Cardiac septum (tissue), 1 donor: ENCODE measurements at places on chromosomes 4 and X.

DNA sequence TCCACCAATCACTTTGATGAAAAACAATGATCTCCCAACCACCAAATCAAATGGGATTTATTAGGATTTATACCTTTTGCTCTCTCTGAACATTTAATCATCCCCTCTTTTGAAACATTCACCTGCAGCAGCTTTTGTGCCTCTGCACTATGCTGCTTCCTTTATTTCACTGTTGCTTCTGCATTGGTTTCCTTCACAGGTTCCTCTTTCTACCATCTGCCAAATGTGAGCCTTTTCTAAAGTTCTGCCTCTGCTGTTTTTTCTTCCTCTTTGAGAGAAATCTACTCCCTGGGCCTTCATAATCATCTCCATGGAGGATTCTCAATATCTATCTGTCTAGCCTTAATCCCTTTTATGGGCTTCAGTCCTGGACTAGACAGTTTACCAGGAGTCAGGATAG, 24.7 kb downstream of the CUL4B start:
- no peak for DNase-seq

DNA sequence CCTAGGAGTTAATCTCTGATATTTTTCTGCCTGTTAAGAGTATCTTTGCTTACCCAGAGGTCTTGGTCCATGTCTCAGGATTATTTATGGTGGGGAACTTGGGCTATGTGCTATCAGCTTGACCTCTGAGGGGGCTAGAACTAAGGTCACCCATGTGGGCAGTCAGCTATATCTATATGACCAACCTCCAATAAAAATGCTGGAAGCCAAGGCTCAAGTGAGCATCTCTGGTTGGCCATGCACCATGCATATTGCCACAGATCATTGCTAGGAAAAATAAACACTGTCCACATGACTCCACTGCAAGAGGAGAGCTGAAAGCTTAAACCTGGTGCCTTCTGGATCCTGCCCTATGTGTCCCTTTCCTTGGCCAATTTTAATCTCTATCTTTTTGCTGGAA, 196.5 kb upstream of the SLC7A11 start:
- no peak for DNase-seq

DNA sequence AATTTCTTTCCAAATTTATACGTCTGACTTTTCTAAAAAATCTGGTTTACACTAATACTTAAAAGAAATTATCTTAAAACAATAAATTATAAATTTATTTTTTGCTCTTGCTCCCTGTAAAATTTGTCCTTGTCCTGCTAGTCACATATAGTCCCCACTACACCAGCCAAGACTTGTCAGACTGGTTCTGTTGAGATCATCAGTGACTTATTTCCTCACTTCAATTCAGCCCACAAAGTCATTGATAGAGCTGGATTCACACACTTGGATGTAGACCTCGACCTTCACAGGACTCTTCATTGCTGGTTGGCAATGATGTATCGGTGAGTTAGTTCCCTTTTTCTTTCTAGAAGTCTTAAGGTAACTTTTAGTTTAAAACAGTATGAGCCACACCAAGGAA, at the start of gene TMPRSS11E:
TSS of gene TMPRSS11E (plus strand) at position 263 of the 400 bp plus-strand sequence. CDS start at position 313, 50 bp downstream.
- no peak for DNase-seq

DNA sequence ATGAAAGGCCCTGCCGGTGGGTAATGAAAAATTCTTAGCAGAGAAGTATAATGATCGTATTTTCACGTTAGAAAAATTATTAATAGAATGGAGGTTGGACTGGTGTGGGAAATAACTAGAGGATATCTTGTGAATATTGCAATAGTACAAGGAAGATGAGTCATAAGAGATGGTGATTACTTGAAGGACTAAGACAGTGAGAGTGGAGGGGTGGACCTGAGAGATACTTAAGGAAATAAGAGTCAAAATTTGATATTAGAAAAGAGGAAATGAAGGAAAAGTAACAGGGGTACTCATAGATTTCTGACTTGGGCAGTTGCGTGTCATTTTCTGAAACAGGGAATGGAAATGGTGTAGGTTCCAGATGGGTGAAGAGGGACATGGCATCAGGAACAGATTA, 1.7 kb upstream of the USP53 start:
- DNase-seq, result no peak

GRCh38 chrX:40987413-40987812, 97.8 kb upstream of the USP9X start:
- DNase-seq, result no peak

- DNase-seq, result no peak
Observed at GRCh38 chr4:37685161-37685822, 884 bp downstream of the RELL1 start.

DNA sequence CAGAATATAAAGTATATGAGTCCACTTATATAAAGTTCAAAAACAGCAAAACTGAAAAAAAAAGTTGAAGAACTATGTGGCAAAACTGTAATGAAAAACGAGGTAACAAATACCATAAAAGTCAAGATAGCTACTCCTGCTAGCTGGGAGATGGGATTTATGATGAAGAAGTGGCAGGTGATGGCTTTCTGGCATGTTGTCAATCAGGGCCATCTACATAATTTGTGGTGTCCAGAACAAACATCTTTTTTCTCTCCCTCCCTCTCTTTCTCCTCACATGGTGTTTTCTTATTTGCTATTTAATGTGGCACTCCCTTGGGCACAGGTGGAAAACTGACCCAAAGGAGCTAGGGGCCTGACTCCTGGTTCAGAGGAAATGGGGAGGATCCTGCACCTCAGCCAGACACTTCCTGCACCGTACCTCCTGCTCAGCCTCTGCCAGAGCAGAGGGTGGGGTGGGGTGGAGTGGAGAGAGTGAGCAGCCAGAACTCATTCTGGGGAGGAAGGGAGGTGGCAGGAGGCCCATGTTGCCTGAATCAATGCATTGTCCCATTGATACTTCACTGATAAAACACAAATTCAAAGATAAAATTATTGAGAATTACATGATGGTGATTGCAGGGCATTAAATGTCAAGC, 5.3 kb upstream of the SAP30 start:
- DNase-seq, result no peak

GRCh38 chr4:61995717-61996340, 795.7 kb downstream of the ADGRL3 start:
- no peak for DNase-seq

DNA sequence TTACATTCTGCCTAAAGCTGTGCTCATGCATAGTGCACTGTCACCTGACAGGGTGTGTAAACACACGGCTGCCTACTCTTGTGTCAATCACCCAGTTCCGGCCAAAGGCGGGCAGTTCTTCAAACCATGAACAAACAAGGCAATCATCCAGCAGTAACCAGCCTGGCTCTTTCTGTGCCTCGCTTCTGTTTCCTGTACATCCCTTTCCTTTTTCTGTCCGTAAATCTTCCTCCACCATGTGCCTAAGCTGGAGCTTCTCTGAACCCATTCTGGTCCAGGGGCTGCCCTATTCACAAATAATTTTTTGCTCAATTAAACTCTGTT, 60.8 kb upstream of the CBR4 start:
- no peak for DNase-seq

GRCh38 chrX:71998836-71999509, 88.3 kb downstream of the NHSL2 start:
- DNase-seq, result no peak

DNA sequence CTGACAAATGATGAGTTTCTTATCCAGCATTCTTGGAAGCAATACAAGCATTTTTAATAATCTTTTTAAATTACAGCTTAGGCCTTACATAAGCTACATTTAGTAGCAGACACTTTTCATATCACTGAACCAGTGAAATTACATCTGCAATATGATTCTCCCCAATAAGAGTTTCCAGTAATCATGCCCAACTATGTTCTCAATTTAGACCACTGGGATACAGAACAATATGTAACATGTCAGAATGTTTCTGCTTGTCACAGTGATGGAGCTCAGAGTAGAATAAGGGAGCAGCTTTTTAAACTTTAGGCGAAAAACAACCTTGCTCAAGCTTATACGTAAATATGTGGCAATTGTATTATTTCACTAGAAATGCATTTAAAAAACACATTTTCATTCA, 1132.2 kb downstream of the FAT4 start:
- DNase-seq, result no peak

DNA sequence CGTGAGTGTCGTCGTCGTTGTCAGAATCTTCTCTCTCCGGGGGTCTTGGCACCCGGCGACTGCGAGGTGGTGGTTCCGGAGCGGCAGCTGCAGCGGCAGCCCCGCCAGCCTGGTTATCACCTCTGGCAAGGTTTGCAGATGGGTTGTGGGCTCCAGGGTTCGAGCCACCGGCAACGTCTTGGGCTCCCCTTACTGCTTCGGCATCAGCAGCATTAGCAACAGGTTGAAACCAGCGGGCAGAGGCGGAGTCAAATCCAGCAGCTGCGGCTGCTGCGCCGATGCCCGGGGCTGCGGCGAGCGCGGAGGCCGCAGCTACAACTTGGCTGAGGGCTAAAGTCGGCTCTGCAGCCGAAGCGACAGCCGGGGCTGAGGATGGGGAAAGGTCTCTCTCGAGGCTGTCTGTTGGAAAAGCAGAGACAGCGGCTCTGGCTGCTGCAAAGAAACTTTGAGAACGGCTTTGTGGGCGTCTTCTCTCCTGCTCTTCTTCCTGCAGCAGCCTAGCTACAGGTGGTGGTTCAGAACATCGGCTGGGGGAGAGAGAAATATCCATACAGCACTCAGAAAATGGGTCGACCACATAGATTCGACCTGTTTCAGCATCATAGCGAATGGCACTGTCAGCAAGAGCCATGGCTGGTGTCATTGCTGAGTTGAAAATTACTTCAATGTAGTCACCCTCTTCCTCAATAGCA, 3.6 kb downstream of the IRS4 start:
- no peak for DNase-seq

- no peak for DNase-seq
Observed at GRCh38 chr4:109053257-109053656, 249.2 kb downstream of the COL25A1 start.

GRCh38 chr4:107719207-107719921, 670 bp downstream of the PAPSS1 start:
- no peak for DNase-seq

DNA sequence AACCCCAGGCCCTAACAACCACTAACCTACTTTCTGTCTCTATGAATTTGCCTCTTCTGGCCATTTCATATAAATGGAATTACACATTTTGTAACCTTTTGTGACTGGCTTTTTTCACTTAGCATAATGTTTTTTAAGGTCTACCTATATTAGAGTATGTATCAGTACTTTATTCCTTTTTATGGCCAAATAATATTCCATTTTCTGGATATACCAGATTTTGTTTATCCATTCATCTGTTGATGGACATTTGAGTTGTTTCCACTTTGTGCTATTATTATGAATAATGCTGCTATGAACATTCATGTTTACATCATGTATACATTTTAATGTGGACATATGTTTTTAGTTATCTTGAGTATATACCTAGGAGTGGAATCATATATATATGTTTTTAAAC, 35.5 kb downstream of the REPS2 start:
- no peak for DNase-seq

DNA sequence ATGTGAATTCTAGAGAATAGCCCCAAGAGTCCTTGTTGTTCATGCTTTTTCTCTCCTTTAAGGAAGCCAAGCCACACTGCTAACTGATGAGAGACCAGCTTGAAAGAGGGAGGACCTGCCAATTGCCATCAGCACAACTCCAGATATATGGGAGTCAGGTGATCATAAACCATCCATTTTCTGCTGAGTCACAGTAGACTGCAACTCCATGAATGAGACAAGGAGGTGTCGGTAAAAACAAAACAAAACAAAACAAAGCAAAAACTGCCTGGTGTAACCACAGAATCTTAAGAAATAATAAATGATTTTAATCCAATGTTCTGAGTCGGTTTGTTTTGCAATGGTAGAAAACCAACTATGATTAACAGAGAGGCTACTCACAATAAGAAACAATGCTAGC, 837.3 kb downstream of the PCDH7 start:
- no peak for DNase-seq

GRCh38 chr4:38368613-38369012, 295.4 kb upstream of the KLF3 start:
- no peak for DNase-seq

- DNase-seq, result no peak
Observed at GRCh38 chr4:107682306-107682705, 37.7 kb downstream of the PAPSS1 start.

- peak; percentile 70 for DNase-seq
Observed at GRCh38 chr4:1604706-1605205, 79.4 kb downstream of the FAM53A start.

DNA sequence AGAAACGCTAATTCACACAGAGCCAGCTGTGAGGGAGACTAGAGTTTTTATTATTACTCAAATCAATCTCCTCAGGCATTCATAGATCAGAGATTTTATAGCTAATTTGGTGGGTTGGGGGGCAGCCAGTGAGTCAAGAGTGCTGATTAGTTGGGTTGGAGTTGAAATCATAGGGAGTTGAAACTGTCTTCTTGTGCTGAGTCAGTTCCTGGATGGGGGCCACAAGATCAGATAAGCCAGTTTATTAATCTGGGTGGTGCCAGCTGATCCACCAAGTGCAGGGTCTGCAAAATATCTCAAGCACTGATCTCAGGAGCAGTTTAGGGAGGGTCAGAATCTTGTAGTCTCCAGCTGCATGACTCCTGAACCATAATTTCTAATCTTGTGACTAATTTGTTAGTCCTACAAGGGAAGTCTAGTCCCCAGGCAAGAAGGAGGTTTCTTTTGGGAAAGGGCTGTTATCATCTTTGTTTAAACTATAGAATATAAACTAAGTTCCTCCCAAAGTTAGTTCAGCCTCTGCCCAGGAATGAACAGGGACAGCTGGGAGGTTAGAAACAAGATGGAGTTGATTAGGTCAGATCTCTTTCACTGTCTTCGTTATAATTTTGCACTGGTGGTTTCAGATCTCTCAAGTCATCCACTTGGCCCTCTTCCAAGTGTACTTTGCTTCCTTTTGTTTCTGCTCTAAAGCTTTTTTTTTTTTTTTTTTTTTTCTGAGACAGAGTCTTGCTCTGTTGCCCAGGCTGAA, 5.4 kb upstream of the NAA11 start:
- no peak for DNase-seq

GRCh38 chr4:92333016-92333415, 29.2 kb downstream of the GRID2 start:
- DNase-seq, result no peak

DNA sequence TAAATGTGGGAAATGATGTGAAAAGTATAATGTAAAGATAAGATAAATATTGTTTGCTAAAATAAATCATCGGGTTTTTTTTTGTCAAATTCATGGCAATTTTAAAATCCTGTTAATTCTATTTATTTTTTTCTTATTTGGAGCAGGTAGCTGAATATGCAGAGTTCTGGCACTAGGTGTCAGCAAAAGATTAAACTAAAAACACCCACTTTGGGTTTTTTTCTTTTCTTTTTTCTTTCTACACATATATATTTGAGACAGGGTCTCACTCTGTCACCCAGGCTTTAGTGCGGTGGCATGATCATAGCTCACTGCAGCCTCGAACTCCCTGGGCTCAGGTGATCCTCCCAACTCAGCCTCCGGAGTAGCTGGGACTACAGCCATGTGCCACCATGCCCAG, 6.9 kb upstream of the RAP2C start:
- DNase-seq, result no peak

DNA sequence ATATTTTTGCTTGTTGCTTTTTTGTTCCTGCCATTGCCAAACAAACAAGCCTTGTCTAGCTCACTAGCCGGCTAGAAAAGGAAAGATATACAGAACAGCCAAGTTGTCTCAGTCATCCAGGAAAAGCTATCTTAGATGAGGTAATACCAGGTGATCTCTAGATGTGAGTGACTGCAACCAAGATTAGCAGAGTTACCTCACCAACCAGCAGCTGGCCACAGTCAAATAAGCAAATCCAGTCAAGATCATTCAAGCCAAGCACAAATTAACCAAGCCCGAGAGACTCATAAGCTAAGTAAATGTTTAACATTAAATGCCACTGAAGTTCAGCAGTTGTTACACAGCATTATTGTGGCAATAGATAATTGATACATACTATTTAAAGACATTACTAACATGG, 108.6 kb downstream of the CENPC start:
- no peak for DNase-seq

- no peak for DNase-seq
Observed at GRCh38 chr4:122728856-122729255, 3.6 kb upstream of the BBS12 start.
